Left hindlimb (tissue), 1 donor: ENCODE measurements at places on chromosomes 7 and 10.

DNA sequence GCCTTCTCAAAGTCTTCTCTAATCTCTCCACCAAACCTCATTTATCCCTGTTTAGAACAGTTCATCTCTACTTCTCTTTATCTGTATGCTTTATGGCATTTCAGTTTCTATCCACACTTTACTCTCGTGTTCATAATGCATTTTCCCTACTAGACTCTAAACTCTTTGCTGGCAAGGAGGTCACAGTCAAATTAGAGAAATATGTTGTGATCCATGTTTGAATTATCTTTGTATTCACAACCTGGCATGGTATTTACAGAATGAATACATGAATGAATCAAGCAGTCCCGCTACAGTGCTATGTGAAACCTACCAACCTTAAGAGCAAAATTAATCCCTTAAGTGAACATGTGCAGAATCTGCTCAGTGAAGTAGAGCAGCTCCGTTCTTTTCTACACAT lies 12.8 kb upstream of the YAE1 start:
- no peak for DNase-seq

DNA sequence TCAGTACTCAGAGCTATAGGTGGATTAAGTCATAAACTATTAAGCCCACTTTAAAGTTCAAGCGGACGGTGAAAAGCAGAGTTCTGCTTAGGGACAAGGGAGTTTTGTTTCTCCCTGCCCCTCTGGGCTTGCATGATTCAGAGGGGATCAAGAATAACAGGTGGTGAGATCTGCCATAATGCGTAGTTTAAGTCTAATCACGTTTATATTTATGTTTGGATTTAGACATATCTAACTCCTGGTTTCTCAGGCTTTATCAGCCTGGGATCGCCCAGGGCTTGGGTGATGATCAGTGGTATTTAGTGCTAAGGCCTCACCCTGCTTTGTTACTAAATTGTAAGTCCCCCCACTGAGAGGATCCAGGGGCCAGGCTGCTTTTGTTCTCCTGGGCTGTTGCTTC lies 335.4 kb upstream of the NRP1 start:
- DNase-seq = no peak

- no peak for DNase-seq
These were observed 1.2 kb downstream of the MNX1 start for GRCh38 chr7:157009170-157009777.

- DNase-seq = no peak
These were observed 286.7 kb upstream of the FZD8 start for GRCh38 chr10:35928748-35929147.

DNA sequence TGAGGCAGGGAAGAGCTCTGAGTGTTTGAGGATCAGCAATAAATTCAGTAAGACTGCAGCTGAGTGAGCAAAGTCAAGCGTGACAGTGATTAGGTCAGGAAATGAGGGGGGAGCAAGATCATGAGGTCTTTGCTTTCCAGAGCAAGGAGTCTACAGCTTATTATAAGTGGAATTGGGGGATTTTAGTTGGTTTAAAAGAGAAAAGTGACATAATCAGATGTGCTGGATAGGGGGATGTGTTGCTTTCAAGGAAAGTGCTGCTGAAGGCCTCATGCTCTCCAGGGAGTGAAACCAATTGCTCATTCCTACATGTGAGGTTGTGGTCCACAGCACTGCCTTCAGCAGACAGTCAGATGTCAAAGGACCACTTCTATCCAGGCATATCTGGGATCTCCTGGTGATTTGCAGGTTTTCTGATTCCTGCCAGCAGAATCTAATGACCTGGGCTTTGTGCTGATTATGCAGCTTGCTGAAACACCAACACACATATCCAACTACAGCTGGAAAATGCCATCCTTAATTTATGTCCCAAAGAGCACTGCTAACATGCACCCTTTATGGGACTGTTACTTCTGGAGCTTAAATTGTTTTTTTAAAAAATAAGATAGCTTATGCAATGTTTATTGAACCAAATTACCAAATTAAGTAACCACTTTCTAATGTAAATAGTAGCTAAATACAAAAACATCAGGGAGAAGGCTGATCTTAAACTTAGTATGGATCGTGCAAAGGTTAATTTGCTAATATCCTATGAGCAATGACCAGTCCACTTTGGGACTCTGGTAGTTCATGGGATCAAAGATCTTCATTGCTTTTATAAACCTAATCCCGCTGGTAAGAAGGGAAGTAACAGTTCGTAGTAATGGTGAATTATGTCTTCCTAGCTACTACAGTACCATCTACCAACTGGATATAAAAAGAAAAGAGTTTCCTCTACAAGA lies 607.6 kb downstream of the KCNMA1 start:
- DNase-seq = no peak

GRCh38 chr7:127907110-127908040 lies 123.9 kb downstream of the LRRC4 start:
- DNase-seq = no peak

- DNase-seq = no peak
These were observed 94.3 kb upstream of the PDE1C start for GRCh38 chr7:32164341-32164996.

DNA sequence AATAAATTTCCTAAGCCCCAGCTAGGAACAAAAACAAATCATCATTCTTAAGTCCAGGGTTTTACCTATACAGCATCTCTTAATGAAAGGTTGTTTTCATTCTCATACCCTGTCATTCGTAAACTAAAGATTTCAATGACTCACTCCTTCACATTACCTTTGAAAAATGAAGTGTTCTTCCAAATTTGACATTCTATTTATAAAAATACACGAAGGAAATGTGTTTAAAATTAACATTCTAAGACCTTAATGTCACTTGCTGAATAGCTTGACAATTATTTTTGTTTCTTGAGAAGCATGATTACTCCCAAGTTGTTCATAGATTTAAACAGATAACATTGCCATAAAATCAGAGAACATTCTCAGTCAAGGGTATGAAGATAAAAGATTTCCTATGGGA lies 1188.3 kb upstream of the SORCS1 start:
- no peak for DNase-seq

DNA sequence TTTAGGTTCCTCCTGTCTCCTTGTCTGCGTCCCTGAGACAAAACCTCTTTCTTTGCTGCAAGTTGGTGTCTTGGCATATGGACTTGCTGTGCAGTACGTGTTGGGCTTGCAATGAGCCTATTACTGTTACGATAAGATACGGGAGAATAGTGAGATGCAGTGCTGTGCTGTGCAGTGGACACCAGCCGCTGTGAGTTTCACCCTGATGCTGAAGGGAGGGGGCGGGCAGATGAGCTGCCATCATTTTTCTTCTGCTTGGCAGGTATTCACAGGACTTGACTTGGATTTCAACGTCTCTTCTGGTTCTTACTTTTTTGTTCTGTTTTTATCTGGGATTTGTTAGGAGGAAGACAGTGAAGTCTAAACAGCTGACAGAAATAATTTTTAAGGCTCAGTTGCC lies 257.1 kb upstream of the PITRM1 start:
- DNase-seq = no peak

DNA sequence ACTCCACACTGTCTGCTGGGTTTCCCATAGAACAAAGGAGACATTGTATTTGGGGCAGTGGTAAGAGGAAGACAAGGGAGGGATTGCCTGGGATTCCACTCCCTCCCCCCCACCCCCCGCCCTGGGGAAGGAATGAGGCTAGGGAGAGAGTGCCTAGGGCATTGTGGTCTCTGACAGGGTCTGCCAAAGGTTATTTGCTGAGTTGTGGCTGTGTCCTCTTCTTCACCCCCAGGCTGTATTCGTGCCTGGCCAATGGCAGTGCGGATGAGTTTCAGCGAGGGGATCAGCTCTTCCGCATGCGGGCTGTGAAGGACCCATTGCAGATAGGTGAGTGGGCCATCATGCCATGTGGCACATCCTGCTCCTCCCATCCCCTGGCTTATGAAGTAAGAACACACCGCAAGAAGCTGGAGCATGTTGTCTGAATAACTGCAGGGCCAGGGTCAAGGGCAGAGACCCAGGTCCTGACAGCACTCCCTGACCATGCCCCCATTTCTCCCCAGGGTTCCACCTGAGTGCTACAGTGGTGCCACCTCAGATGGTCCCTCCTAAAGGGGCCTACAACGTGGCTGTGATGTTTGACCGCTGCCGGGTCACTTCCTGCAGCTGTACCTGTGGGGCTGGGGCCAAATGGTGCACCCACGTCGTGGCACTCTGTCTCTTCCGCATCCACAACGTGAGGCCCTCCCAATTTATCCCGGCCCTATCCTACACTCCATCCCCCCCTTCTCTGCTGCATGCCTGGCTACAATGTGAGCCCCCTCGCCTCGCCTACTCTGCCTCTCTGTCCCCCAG lies 3.7 kb downstream of the ZSWIM8 start:
- DNase-seq = no peak

- no peak for DNase-seq
These were observed 162.8 kb upstream of the TNRC18 start for GRCh38 chr7:5586279-5586962.

DNA sequence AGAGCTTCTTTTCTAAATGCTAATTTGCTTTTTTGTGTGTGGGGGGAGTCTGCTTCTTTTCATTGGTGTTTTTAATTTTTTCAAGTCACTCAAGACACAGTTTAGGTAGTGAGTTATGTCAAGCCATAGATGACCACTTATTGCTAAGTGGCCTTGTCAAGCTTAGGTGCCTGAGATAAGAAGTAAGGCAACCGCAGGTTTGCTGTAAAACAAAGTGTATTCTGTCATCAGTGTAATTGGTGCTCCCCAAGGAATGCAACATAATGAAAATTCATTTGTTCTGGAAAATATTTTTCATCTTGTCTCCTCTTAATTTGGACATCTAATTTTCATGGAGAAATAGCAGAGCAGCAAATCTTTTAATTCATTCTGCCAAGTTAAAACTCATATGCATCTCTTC lies 249.6 kb downstream of the EXOC4 start:
- DNase-seq = no peak

- no peak for DNase-seq
These were observed 35.3 kb downstream of the SAMD8 start for GRCh38 chr10:75146780-75147179.

- DNase-seq = no peak
These were observed 149.2 kb downstream of the XPNPEP1 start for GRCh38 chr10:109774121-109774440.

- peak; percentile 47 for DNase-seq
These were observed 35.5 kb upstream of the KMT2E start for GRCh38 chr7:104978460-104978859.

DNA sequence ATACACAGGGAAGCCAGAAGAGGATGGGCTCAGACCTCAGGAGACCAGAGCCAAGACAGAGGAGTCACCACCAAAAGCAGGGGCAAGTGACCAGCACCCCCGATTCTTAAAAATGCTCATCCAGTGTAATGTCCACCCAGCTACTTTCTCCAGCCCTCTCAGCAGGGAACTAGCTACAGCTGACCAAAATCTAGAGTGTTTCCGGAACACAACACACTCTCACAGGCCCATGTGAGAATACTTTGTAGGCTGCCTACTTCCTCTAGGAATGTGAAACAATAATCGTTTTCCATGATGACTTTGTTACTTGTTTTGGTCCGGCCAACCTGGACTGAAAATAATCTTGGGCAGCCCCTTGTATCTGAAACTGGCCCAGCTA lies 14.5 kb downstream of the PSAP start:
- no peak for DNase-seq

GRCh38 chr7:68155676-68156075 lies 1159.0 kb downstream of the TYW1 start:
- no peak for DNase-seq

GRCh38 chr7:50156163-50156562 lies 63.1 kb upstream of the ZPBP start:
- DNase-seq = no peak

- no peak for DNase-seq
These were observed 6.7 kb upstream of the GRIFIN start for GRCh38 chr7:2482725-2483451.

DNA sequence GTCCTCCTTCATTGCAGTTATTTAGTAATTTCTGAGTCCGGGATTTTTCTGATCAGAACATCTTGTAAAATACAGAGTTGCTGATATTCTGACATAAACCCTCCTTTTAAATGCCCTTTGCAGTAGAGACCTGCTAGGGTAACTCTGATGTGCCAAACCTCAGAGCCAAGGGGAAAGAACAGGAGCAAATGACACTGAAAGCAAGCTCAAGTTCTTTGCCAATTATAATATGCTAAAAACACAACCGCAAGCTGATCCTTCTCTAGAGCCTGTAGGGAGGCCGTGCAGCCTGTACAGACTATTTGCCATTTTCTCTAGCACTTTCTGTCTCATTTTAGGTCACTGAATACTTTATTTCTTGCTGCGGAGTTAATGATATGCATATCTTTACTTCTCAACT lies 240.4 kb downstream of the CAMK1D start:
- no peak for DNase-seq

DNA sequence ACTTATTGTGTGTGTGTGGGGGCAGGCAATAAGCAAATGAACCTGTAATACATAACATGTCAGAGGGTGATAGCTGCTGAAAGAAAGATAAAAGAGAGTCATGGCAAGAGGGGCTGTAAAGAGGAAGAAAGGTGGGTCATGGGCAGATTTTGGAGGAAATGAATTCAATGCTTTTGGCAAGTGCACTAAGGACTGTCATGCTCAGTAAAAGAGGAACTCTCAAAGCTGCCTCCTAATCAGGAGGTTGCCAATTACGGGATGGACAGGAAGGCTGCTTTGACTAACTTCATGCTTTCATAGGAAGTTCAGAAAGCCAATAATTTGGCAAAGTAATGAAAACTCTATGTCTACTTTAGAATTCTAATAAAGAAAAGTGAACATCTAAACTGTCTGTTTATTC lies 401.2 kb downstream of the SH2D4B start:
- no peak for DNase-seq

DNA sequence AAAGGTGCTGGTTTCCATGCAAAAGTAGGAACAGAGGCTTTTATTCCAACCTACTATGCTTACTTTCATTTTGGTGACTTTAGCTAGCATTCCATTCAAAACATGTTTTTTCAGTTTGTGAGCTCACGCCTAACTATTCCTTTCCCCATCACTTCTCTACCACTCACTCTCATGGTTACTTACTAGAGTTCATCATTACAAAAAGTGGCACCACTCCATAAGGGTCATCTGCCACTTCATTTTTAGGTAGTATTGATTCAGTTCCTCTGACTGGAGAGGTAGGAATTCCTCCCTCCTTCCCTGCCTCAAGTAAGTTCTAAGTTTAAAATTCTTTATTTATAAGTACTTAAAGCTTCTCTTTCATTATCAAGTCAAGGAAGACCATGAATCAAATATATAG lies 543.1 kb downstream of the HTR7 start:
- DNase-seq = no peak
